ENCODE measurements at places on chromosomes 4 and X.

- no peak for DNase-seq
Measured at GRCh38 chr4:104752337-104752736, 257.6 kb upstream of the CXXC4 start.

- no peak for DNase-seq
Measured at GRCh38 chr4:1991596-1992434, 17.0 kb downstream of the NELFA start.

DNA sequence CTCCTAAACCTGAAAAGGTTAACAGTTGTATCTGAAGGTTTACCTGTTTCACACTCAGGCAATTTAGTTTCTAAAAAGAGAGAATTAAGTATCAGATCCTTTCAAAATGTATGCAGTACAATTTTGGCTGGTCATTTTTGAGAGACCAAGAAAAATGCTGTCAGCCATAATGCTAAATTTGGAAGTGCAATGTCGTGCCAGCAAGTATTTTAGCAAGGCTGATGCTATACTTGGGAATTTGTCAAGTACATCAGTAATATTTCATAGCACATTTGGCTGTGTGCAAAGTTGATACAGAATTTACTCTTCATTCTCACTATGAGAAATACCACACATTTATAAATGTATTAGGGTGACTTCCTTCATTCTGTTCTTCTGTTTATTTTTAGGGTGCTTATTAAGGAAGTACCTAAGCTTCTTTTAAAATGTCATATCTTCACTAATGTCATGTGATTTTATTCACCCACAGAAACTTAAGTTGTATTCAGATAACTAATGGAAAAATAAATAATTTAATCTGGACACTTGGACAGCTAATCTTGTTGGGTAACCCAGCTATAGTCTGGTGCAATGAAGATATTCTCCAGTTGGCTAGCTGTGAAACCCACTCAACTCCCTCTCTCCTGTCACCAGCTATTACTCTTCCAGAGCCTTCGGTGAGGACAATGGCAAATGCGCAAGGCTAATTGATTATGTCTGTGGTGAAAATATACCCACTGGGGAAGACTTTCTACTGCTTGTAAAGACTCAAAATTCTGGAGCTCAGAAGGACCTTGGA lies 84.2 kb upstream of the TLL1 start:
- DNase-seq: no peak

DNA sequence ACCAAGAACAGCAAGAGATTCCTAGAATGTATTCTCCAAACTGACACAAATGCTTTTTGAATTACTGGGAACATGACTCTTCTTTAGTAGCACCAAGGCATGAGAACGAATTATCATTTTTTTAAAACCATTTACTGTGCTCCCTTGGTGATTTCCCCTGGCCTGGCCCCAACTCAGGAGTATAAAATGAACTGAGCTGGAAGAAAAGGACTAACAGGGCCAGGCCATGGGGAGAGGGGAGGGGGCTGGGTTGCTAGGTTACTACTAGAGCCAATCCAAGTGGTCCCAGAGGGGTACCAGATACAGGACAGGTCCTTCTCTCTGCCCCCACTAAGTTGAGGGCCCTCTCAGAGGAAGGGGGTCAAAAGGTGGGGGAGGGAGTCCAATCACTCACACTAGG lies 23.1 kb downstream of the SASH3 start:
- no peak for DNase-seq

GRCh38 chr4:186771624-186772023 lies 48.0 kb upstream of the FAT1 start:
- no peak for DNase-seq

DNA sequence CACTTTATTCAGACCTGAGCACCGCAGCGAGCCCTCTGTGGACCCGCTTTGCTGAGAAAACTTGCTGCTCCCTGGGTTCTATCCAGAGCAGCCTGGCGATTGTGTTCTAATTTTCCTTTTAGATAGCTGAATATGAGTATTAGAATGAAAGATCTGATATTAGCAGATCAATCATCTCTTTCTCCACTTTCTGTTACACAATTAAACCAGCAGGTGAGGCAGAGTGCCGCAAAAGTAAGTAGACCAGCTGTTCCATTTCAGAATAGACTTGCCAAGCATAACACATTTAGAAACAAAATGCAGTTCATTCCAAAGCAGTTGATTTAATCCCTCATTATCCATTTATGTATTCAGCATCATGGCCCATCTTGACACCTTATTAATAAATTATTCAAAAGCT lies 58.6 kb downstream of the PALLD start:
- no peak for DNase-seq

DNA sequence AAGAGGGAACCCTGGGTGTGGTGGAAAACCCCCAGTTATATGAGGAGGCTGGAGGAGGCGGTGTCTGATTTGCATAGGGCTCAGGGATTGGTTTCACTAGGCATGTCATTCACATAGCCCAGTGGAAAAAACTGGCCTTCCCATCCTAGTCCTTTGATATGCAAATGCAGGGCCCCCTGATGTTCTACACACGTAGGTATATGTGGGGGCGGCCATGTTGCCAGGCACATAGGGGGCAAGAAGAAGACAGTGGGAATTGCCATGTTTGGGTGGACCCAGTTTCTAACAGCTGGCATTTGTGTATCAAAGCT lies 34.0 kb upstream of the ENPP6 start:
- DNase-seq: no peak

GRCh38 chr4:184066584-184067300 lies 150.9 kb downstream of the ENPP6 start:
- DNase-seq: no peak

- no peak for DNase-seq
Measured at GRCh38 chrX:73922856-73923455, 360.0 kb downstream of the CHIC1 start.

DNA sequence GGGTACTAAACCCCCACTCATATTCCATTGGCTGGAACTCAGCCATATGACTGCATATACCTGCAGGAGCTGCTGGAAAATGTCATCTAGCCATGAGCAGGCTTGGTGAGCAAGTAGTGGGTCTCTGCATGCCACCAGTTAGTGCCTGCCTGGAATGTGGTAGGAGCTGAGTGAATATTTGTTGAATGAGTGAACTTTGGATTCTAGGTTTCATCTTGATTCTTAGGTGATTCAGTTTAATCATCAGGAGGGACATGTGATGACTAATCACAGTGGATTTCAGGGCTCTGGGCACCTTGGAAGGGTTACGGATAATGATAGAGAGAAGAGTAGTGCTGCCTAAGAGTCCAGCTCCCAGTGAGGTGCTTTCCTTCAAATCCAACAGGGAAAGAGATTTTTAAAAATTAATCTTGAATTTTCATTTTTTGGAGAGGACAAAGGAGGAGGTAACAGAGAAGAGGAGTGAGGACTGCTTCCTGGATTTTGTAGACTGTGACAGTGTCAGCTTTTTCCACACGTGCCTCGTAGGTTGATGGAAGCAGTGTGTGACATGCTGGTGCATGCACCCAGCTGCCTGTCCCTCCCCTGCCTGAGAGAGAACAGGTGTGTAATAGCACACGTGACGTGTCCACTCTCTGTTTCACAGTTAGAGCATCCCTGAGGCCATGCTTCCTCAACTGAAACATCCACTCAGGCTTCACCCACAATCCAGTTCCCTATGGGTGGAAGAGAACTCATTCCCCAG lies 30.4 kb downstream of the NHS start:
- DNase-seq: no peak

DNA sequence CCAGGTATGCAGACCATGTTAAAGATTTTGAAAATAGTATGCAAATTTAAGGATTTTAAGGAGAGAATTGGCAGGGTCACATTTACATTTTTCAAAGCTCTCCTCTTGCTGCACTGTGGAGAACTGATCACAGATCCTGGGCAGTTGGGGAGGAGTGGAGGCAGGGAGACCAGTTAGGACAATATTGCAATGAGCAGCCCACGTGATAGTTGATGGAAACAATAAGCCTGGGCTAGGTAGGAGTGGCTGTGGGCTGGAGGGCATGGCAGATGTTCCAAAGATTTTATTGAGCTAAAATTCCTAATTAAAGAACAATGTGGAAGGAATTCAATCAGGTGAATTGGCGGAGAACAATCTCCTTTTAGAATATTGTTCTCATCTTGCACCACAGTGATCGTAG lies 50.6 kb downstream of the ENPEP start:
- DNase-seq: no peak

DNA sequence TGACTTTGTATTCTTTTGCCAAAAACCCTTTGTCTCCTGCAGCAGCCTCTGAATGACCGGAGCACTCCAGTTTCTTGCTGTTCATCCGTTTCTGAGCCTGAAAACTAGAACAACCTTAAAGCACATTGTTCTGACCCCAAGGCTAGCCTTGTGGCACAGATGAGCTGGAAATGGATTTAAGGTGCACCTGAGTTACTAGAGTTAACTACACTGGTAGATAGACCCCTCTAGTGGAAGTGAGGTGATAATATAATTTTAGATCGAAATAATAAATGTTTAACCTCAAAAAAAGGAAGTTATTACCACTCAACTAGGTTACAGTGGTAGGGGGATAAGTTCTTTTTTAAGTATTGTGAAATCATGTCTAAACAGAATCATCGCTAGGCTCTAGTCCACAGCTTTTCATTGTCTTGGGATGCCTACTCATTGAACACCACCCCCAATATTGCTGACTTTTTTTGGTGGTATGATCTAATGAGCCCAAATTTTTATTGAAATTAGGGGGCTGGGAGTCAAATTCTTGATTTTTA lies 2.7 kb downstream of the PLS3 start:
- no peak for DNase-seq

DNA sequence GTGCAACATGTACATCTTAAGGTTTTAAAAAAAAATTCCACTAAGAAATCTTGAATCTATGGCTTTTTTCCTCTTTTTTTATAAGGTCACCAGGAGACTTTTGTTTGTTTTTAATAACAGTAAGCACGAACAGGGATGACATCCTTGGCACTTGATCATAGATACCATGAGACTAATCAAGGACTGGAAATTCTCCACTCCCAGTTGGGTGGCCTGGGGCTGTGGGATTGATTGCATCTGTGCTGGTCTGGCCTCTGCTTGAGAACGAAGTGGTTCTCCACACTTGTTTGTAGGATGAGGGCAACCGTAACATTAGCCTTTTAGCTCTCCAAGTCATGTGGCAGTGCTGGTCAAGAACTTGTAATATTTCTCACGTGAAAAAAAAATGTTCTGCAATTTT lies 35.4 kb downstream of the SNX25 start:
- DNase-seq: no peak

DNA sequence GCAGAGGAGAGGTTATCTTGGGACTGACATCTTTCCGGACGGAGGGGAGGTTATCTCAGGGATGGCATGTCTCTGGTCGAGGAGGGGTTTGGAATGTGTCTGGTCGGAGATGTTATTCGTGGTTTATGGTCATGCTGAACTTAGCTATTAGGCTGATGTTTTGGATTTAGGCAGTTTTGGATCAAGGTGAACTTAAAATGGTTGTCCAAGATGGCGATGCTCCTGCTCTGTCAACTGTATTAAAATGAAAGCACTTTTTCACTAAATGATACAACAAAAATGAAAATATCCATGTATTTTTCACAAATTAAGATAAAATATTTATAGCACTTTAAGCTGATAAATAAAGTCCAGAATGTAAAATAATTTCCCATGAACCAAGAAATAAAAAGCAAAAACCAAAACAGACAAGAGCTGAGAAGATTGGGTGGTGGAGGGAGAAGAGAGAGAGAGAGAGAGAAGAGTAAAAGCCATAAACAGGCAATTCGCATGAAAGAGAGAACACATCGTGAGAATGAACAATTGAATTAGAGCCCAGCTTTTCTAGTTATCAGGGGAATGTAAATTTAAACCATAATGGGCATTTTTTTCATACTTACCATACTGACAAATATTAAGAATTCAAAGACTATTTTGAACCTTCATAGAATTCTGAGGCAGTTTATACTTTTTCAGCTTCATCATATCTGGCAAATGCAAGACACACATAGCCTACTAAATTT lies 2236.0 kb upstream of the AGA start:
- DNase-seq: no peak

DNA sequence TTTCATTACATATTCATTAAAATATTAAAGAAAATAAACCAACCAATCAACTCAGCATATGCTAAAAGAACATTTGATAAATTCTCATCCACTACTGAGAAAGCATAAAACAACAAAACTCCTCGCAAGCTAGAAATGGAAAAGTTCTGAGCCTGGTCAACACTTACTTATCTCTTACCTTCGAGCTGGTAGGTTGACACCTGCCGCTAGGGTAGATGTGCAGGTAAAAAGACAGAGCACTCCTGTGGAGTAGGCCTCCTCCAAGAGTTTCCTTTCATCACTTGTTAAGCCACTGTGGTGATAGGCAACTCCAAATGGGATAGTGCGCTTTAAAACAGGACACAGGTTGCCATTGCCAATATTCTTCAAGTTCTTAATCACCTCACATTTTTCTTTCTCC lies 18.9 kb downstream of the HELQ start:
- no peak for DNase-seq

DNA sequence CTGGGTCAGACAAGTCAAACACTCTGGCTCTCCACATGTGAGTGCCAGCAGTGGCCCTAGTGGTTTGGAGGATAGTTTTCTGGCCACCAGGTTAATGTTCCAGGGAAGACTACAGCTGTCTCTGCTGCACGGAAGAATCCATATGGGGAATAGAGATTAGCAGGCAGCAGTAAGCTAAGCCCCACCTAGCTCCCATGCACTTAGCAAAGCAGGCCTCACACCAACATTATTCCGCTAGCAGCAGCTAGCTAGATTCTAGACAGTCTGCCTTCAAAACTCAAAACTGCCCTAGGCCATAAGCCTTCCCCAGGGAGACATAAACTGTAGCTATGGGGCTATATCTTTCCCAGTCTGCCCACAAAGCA lies 203.4 kb downstream of the CHIC1 start:
- no peak for DNase-seq

- DNase-seq: no peak
Measured at GRCh38 chrX:15107367-15107988, 162.4 kb downstream of the ASB9 start.

DNA sequence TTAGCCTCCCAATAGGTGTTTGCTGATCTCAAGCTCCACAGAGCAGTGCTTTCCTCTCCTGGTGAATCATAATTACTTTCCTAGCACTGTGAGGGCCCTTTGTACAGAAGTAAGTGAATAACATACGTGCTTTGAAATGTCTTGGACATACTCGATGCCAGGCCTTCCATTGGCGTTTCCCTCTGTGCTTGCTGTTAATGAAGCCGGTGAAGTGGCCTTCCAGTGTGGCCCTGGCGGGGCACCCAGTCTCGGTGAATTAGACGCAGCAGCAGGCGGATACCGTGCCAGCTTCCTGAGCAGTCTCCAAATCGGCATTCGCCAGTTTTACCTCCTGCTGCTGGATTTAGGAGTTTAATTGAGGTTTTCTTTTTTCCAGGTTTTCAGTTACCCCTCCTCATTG lies 132.3 kb downstream of the HMX1 start:
- no peak for DNase-seq

DNA sequence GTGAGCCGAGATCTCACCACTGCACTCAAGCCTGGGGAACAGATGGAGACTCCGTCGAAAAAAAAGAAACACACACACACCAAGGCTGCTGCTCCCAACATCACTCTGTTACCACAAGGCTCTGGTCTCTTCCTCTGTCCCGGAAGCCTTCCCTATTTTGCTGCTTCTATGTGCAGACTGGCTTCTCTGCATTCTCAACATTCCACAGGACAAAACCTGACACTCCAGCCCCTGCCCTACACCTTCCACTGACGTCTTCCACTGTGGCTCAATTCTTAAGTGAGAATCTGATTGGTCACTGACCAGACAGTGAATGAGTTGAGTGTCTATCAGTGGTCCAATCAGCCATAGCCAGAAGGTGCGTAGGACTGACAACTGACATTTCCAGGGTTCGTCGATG lies 5.9 kb downstream of the ODAPH start:
- DNase-seq: no peak
